ENCODE measurements at places on chromosomes 1 and 21. TPM values are rescaled to one million over a fixed set of nuclear protein-coding genes. Genes with fewer than 3 reads are reported as not detected.

TFF2 gene
- 0.98 TPM for total RNA-seq

RGSL1 gene
- total RNA-seq = not detected

RXFP4 gene
- 5.2 TPM for total RNA-seq

TMEM240 gene
- 0.67 TPM for total RNA-seq

DAB1 gene
- 2.2 TPM for total RNA-seq

DSTYK gene
- total RNA-seq = 4.7 TPM

- DNase-seq = no peak
These were observed 58.5 kb downstream of the SLC66A1 start for GRCh38 chr1:19370453-19371170.

GRCh38 chr1:115771847-115772457 is 3.4 kb upstream of the CASQ2 start:
- peak; percentile 41 for DNase-seq

DNA sequence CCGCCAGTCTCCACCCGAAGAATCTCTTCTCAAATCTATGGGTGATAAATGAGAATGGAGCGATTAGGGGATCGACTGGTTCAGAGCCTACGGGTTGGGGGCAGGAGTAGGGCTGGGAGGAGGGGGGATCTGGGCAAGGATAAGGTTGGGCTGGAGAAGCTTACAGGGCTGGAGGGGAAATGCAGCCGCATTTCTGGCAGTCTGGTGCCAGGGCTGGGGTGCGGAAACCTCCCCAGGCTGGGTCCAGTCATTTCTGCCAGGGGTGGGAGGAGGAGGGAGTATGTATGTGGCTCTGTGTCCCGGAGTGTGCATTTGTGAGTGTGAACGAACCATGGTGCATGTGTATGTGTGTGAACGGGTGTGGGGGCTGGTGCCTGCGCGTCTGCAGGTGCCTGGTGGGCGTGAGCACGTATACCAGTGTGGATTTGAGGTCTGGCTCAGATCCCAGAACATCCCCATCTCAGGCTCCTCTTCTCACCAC is 10.2 kb downstream of the C1orf216 start:
- no peak for DNase-seq

- no peak for DNase-seq
These were observed 7.2 kb upstream of the WARS2 start for GRCh38 chr1:119147661-119148090.

DNA sequence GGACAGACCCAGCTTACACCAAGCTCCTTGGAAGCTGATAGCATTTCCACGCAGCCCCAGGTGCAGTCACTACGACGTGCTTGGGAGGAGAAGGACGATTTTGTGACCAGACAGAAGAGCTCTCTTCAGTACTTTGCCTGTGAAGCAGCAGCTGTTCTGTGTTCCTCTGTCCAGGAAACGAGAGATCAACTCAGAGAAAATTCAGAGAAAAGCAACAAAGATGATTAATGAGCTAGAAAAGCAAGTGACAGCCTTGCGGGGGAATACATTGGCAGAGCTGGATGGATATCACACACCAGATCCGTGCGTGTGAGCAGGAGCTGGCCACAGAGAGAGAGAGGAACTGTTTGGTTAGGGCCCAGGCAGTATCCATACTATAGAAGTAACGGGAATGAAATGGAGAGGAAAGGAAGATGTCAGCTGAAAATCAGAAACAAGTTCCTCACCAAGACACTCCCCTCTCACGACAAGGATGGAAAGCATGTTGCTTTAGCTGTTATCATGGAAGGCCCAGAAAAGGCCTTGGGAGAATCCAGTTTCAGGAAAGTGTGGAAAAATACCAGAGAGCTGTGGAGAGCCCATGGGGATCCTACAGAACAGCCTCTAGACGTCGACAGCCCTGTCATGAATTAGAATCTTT is 106.2 kb downstream of the TOMM20 start:
- DNase-seq = no peak

Measured in left colon (tissue), 2 donors.